Stimulated activated CD8-positive, alpha-beta memory T cell treated with anti-CD3 and anti-CD28 coated beads, Interleukin-2, amount 100 ng/mL, for 48 hours (primary cell): ENCODE measurements at places on chromosomes 13 and 19.

DNA sequence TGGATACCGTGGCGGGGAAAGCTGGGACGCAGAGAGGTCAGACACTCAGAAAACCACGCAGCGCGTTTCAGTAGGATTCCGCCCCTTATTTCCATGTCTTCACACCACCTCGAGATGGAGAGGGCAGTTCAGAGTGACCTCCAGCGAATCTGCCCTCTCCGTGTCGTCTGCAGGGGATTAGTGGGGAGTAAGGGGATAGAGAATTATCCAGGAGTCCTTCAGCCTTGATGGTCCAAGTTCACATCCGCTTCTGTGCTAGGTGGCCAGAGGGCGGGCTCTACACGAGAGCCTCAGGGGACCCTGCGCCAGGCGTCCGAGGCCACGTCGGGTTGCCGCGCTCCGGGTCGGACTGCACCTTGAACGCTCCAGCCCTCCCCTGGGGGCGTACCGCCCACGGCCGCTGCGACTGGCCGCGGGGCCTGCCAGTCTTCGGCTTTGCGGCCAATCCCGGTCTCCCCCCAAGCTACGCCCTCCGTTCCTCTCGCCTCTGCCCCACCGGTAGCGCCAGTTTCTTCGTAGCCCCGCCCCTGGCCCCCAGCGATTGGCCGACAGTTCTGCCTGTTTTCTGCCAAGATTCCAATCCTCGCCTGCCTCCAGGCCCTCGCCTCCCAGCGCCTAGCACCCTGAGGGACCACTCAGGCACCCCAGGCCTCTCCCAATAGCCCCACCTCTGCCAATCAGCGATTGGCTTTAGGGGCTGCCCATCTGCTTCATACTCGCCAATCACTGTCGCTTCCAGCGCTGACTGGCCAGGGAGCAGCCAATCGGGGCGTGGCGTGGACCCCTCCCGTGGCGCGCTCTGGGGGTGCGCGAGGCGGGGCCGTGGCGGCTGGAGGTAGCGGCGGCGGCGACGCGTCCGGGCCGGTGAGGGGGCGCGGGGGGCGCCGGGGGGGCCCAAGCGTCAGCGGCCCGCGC, at the start of gene SLC25A42:
Gene SLC25A42, plus strand, starts transcription at position 812 of the 915 bp plus-strand sequence. CDS start 32,131 bp downstream, outside the sequence.
- DNase-seq: peak; percentile 97

DNA sequence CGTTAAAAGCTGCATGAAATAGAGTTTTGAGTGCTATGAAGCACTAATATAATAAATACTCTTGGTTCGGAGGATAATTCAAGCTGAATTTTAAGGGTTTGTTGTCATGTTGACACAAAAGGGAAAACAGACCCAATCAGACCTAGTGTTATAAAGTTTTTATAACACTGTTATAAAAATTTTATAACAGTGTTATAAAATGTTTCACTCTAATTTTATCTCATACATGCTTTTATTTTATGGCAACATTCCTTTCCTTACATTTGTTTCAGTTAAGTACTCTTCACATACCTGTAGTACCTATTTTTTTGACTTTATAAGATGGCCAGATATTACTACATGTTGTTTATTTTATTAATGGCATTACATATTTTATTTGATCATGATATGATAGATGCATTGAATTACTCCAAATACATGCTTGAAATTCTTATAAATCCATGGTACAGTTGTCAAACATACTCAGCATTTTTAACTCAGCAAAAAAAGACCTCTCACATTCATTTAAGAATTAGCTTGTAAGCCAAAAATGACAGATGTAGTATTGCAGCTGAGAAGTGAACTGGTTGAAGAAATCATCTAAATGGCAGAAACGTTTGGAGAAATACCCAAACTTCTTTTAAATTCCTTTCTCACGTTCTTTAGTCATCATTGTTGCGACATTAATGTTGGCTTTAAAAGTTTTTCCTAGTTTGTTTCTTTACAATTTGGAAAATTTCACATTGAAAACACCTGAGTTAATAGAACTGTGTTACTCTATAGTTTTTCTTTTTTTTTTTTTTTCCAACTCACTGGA, 104.5 kb downstream of the PIBF1 start:
- no peak for DNase-seq

- DNase-seq: no peak
Measured at GRCh38 chr13:31119966-31120700, 41.6 kb downstream of the HSPH1 start.

- no peak for DNase-seq
Measured at GRCh38 chr19:11685676-11686650, 52.8 kb downstream of the ZNF823 start.

GRCh38 chr19:13163609-13164342, 13.6 kb downstream of the IER2 start:
- no peak for DNase-seq

- no peak for DNase-seq
Measured at GRCh38 chr19:14544977-14545715, 15.8 kb downstream of the TECR start.

- no peak for DNase-seq
Measured at GRCh38 chr13:37795326-37795725, 74.2 kb downstream of the TRPC4 start.

DNA sequence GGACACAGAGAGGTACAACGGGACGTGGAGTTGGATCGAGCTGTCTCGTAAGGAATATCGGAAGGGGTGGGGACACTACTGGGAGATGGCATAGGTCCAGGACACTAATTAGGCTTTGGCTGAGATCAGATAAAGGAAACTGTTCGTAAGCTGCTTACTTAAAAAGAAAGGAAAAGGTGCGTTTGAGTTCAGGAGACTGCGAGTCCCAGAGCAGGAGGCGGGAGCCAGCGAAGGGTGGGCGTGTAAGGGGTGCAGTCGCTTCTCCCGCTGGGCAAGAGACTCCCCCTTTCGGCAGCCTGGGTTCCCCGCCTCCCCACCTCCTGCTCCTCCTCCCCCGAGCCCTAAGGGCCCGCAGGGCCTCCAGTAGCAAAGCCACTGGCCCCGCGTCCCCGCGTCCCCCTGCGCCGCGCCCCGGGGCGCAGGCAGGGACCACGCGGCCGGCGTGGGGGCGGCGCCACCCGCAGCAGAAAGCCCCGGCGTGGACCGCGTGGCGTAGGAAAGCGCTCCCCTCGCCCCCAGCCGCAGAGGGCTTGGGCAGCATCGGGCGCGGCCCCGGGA, 547 bp downstream of the ABCC4 start:
- DNase-seq: peak; percentile 34

DNA sequence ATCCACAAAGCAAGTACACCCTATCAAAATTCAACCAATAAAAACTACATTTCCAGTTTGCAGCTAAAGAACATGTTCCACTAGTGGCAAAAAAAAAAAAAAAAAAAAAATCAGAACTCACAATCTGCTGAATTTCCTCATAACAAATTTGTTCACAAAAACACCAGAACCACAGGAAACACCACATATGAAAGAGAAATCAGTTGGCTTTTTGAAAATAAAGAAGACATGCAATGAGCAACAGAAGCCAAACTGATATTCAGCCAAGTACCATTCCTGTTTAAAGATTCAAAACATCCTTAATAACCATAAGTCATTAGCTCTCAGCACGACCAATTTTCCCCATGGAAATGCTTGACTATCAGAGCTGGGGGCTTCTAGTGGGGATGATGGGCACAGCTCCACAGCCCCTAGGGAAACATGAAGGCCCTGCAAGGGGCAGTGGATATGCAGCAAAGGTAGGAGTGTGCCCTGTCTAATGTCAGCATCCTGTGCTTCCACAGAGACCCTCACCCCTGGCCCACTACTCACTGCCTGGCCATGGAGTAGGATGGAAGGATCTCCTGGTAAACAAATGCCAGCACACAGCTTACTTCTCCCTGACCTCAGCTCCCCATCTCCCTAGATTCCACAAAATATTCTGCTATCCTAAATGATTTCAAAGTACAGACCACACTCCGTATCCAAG, 74.0 kb upstream of the DOCK9 start:
- no peak for DNase-seq

- no peak for DNase-seq
Measured at GRCh38 chr19:10102787-10103236, 334 bp upstream of the ANGPTL6 start.

GRCh38 chr13:49545661-49546060, 39.7 kb downstream of the RCBTB1 start:
- no peak for DNase-seq

GRCh38 chr19:18908917-18909619, 10.1 kb downstream of the COPE start:
- DNase-seq: no peak

- DNase-seq: no peak
Measured at GRCh38 chr19:55146078-55146704, 2.8 kb downstream of the TNNT1 start.

DNA sequence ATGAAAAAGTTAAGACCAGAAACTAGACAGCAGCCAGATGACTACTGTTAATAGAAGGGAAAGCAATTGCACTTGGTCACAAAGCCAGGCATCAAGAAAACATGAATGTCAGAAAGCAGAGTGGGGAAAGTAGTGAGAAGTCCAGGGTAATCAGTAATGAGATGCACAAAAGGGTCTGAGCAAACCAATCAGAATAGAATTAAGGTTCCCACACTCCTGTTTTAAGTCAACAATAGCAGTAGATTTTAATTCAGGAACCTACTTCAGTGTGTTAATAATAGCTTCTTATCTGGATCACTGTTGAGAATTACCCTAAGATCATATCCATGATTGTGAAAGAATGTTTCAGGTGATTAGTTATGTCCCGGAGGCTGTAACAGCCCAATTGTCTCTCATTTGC, 72.6 kb upstream of the KLF5 start:
- no peak for DNase-seq

DNA sequence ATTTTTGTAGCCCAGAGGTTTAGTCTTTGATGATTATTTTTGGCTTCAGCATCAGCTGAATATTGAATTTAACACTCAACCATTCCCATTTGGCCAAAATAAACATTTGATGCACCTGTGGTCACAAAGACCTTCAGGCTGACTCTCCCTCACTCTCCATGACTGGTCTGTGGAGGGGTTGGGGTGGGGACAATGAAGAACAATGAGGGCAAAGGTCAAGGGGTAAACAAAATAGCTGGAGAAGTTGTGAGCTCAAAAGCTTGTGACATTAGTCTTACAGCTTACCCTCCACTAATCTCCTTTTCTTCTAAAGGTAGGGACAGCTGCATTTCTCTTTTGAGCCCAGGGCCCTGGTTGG, 86.9 kb downstream of the SLC15A1 start:
- no peak for DNase-seq

- DNase-seq: no peak
Measured at GRCh38 chr19:38195237-38195636, 28.8 kb downstream of the DPF1 start.

DNA sequence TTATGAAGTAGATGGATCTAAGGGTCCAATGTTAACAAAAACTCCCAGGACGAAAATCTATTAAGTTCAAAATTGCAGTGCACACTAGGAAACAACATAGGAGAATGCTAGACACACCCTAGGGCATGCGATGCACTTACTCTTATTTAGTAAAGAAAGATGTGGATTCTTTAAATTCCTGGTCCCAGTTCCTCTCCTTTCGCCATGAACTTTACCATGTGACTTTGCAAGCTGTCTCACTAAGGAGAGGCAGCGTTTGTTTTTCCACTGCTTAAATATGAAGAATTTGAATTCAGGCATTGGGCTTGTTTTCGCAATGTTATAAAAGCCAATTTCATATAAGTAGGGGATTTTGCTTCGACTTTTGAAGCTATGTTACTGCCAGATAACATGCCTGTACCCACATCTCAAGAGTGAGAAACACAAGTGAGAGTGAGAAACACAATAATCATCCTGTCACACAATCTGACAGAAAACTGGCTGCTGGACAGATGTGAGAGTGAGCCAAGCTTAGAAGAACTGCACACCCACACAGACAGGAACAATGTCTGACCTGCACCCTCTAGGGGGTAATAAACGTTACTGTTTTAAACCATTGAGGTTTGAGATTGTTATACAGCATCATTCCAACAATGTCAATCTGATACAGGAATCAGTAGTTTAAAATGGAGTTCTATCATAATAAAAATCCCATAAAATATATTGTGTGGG, 1308.4 kb downstream of the SLITRK5 start:
- no peak for DNase-seq

GRCh38 chr19:27974082-27974513, 1238.9 kb downstream of the UQCRFS1 start:
- DNase-seq: no peak

- DNase-seq: no peak
Measured at GRCh38 chr19:38692458-38693379, 45.3 kb downstream of the ACTN4 start.

- DNase-seq: no peak
Measured at GRCh38 chr19:16877581-16877980, 11.2 kb upstream of the F2RL3 start.

GRCh38 chr13:94323764-94324758, 155.4 kb downstream of the DCT start:
- DNase-seq: no peak

GRCh38 chr19:47700934-47701716, 12.1 kb upstream of the EHD2 start:
- DNase-seq: no peak

- DNase-seq: no peak
Measured at GRCh38 chr13:73973156-73973555, 161.0 kb downstream of the KLF12 start.

DNA sequence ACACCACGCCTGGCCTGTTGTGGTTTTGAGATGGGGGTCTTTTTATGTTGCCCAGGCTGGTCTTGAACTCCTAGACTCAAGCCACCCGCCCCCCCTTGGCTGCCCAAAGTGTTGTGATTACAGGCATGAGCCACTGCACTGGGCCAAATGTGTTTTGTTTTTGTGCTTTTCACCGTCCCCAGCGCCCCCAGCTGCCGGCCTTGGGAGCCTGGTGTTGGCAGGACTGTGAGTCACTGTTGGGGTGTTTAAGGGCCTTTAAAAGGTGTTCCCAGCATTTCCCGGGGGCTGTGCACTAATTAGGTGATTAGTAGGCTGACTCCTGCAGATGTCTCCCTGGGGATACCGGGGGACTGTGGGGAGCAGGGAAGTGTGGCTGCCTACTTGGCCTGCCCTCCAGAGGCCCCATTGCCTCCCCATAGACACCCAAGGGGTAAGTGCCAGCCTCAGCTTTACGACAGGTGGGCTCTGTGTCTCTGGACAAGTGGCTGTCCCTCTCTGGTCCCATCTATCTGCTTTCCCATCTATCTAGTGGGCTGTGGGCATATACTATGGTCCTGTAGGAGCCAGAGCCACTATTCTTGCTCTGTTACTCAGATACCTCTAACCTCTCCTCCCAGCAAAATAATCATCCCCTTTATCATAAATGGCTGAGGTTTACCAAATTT, 11.8 kb upstream of the TLE5 start:
- DNase-seq: no peak

DNA sequence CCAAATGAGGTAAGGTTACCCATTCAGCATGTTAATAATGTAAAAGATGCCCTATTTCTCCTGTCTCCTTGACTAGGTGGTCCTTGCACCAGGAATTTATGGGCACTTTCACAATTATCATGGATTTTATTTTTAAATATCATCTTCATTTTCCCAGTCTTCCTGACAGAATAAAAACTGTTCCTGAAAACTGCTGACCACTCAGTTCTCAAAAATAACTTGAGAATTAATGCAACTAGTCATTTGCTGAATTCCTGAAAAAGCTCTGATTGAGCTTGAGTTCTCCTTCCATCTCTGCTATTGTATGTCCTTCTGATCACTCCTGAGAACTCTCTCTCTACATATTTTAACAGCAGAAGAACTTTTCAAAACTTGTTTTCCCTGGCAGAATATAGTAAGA, 55.0 kb downstream of the DCLK1 start:
- DNase-seq: no peak
